Activated naive CD4-positive, alpha-beta T cell treated with anti-CD3 and anti-CD28 coated beads, Interleukin-2, amount 50 U/mL, for 72 hours (primary cell): ENCODE measurements at places on chromosomes 5 and 9. TPM values are rescaled to one million over a fixed set of nuclear protein-coding genes. Genes with fewer than 3 reads are reported as not detected.

The SVEP1 gene
- 0.07 TPM for total RNA-seq

The VLDLR gene
- 0.98 TPM for total RNA-seq

The DMRT2 gene
- not detected for total RNA-seq

The SARDH gene
- total RNA-seq = 3.5 TPM

- DNase-seq = no peak
Observed at GRCh38 chr5:6302075-6302474, 76.3 kb downstream of the MED10 start.

GRCh38 chr9:112268413-112268812, 65.0 kb downstream of the PTBP3 start:
- no peak for DNase-seq

DNA sequence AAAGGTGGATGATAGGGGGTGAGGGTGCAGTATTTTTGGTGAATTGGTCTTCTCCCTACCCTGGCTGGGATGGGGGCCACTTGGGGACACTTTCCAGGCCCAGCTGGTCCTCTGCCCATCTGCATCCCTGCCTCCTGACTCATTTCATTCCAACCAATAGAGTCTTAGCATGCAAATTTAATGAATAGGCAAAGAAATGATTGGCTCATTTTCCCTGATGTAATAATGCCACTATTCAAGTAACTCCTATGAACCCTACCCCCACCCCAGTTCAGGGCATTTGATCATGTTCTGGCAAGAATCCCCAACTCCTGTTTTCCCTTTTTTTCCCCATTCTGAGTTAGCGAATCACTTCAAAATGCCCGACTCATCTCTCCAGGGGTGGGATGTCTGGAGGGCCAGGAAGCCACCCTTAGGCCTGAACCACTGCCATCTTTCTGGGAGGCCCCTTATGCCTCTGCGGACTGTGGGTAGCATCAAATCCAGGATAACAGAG, 56.7 kb downstream of the PCDH1 start:
- no peak for DNase-seq

GRCh38 chr9:2155966-2156365, 140.8 kb downstream of the SMARCA2 start:
- DNase-seq = no peak
